Gastroesophageal sphincter (tissue), 4 donors: ENCODE measurements at places on chromosomes 1 and 21. TPM values are rescaled to one million over a fixed set of nuclear protein-coding genes. Genes with fewer than 3 reads are reported as not detected.

GPR37L1 gene
- total RNA-seq = 0.16 TPM

MYBPH gene
- not detected for total RNA-seq

OLFML2B gene
- 1.1 TPM for total RNA-seq

ADAM30 gene
- total RNA-seq = not detected

NDUFS2 gene
- 93.4 TPM for total RNA-seq

OR10J1 gene
- not detected for total RNA-seq

LCE3A gene
- not detected for total RNA-seq

F13B gene
- not detected for total RNA-seq

WNT4 gene
- 0.12 TPM for total RNA-seq

DNA sequence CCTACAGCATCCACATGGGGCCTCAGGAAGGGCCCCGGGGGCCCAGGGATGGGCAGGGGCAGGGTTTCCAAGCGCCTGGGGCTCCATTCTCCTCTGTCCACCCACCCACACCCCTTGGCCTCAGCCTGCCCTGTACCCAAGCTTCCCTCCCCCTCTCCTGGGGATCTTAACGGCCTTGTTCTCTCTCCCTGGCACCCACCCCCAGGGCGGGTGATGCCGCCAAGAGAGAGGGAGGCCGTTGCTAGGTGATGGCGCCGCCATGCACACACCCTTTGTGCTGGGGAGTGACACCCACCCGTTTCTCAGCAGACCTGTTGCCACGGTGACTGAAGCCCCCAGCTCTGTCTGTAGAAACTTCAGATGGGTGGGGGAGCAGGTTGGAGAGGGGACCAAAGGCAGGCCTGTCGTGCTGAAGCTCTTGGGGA is 7.6 kb downstream of the GPR37L1 start:
- no peak for ATAC-seq

DNA sequence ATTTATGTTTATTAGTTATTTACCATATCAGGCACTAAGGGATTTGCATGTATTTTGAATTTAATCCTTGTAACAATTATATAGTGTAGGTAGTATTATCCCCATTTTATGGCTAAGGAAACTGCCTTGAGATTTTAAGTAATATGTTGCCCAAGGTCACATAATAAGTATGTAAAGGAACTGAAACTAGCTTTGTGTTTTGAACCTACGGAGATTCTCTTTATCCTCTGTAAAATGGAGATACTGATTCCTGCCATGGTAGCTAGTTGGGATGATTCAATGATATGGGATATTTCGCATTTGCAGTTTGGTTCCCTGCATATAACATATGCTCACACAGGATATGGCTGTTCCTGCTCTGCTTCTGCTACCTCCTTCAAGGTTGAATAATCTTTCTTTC is 144.3 kb downstream of the ST6GALNAC3 start:
- no peak for ATAC-seq

DNA sequence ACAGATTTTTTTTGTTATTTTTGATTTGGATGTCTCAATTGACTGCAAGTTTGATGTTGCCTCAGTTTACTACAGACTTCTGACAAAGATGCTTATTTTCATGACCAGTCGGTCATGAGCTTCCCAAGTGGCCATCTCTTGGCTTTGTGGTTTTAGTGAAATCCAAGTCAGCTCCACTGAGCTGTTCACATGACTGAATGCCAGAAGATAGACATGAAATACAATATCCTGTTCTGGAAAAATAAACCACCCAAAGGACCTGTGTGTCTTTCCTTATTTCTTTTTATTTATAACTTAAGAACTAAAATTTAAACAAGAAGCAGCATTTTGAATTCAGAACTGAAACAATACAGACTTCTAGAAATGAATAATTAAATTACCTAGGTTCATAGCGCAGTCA is 89.3 kb downstream of the HMCN1 start:
- ATAC-seq = no peak

GRCh38 chr1:183678819-183679218 is 25.7 kb upstream of the APOBEC4 start:
- ATAC-seq = no peak

- ATAC-seq = peak; percentile 92
Observed at GRCh38 chr1:958823-959730, at the start of gene NOC2L. Gene NOC2L, minus strand, starts transcription at chr1:959256. Its CDS starts 16 bp downstream, at chr1:959240.

GRCh38 chr1:2330519-2331199 is 60.7 kb downstream of the MORN1 start:
- peak; percentile 92 for ATAC-seq

DNA sequence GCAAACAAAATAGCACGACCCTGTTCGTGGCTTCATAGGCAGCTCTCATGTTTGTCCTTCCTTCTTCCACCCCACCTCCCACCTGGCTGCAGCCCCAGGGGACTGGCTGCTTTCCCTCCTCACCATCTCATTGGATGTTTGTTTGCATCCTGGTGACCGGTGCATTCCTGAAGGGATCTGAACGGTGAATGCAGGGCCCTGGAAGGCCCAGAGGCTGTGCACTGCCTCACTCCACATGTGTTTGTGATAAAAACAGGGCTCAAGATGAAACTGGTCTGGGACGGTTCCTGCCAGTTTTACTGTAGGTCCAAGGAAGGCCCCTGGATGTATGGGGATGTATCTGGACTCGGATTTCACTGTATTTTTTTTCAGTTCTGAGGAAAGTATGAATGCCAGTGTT is 42.8 kb downstream of the CNN3 start:
- peak; percentile 63 for ATAC-seq

DNA sequence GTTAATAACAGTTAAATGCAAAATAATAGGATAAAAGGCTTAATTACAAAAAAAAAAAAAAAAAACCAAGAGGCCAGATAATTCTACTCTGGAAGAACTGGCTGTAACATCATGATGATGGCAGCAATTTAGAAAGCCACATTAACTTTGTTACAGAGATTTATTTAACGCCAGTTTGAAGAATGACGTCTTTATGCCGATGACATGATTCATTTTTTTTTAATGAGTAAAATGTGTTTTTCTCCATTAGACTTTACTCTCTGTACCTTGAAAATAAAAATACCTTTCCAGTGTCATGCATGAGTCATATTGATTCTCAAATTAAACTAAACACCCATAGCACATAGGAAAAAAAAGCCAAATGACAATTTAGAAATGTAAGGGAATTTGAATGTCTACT is 226.1 kb downstream of the RGS7 start:
- no peak for ATAC-seq

DNA sequence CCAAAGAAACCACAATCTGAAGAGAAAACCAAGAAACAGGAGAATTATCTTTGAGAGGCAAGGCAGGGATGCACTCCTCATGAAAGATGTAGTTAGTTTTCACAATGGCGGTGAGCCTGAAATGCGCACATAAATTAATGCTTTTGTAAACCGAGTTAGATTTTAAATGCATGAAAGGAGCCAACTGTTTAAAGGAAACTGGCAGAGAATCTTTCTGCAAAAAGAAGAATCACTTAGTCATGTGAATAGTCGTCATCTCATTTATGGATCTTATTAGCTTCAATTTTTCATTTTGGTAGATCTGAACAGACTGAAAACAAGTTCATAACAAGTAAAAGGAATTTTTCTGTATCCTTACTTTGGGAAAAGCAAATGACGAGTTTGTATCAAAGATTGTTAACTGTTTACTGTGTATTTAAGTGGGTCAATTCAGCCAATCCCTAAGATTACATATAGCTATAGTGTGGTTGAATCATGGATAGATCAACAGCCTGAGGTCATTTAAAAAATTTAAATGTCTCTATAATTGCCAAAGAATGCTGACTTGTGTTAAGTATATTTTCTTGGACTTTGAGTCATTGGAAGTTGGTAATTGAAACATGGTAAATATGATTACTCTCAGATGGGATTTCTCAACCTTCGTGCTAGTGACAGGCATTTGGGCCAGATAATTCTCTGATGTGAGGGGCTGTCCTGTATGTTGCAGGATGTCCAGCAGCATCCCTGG is 226.6 kb upstream of the KAZN start:
- no peak for ATAC-seq

GRCh38 chr1:179973198-179974110 is 18.8 kb downstream of the CEP350 start:
- no peak for ATAC-seq
